Femur (tissue), 1 donor: ENCODE measurements at places on chromosomes 6 and 20.

- DNase-seq, result no peak
Observed at GRCh38 chr20:14855171-14855570, 517.8 kb upstream of the FLRT3 start.

DNA sequence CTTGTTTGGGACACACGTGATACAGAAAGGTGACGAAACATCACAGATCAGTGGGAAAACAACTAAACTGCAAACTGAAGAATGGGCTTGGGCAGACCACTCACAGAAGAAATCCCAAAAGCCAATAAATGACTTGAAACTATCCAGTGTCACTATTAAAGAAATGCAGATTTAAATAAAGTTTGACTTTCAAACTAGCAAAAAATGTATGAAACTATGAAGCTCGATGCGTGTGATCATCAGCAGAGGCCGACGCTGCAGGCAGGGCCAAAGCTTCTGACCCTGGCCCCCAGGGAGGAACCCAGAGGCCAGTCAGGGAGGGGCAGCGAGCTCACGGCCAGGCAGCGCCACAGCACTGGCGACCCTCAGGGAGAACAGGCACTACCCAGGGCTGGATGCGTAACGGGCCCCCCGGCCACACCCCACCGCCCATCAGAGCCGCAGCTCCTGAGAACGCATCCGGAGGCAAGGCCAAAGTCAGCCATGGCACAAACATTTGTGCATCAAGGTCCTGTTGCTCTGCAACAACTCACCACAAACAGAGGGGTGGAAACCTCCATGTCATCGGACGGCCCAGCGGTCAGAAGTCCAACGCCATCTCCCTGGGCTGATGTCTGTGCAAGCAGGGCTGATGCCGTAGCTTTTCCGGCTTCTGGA, 94.1 kb downstream of the YTHDF1 start:
- no peak for DNase-seq

GRCh38 chr6:73722318-73723060, 26.5 kb downstream of the CD109 start:
- no peak for DNase-seq

GRCh38 chr6:25835442-25836283, 3.8 kb upstream of the SLC17A1 start:
- DNase-seq, result peak; percentile 19

- no peak for DNase-seq
Observed at GRCh38 chr20:9889270-9889981, 50.5 kb upstream of the PAK5 start.

GRCh38 chr6:137248702-137249101, 29.5 kb upstream of the IFNGR1 start:
- DNase-seq, result no peak

DNA sequence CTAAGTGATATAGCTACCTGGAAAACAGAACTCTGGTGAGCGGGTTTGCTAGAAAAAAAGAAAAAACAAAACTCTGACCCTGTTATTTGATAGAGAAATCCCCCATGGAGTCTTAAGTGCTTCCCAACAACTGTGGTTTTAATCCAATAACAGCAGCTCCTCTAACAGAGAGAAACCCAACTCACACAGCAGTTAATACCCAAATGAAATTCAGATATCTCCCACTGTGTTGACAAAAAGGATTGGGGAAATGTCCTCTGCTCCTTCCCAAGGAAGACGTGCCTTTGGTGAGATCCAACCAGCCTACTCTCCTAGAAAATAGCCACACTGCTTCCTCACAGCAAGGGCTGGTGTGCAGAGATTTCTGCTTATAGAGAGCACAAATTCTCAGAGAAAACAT, 200.4 kb upstream of the FBXL4 start:
- DNase-seq, result no peak

DNA sequence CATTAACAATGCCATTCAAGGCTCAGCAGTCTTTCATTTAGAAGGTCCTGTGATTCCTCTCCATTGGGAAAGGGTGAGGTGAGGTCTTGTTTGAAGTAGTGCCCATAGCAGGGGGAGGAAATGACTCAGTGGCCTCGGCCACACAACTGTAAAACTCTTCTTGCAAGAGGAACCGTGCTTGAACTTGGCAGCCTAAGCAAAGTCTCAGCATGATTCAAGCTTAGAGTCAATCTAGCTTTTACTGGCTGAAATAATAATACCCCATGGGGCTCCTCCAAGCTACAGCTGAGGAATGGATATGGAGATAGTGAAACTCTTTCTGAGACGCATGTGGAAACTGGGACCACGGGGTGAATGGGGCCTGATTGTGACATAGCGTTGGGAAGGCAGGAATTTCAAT, 428.2 kb downstream of the BMP2 start:
- DNase-seq, result no peak

- no peak for DNase-seq
Observed at GRCh38 chr6:30100585-30101443, 12.1 kb downstream of the TRIM31 start.

DNA sequence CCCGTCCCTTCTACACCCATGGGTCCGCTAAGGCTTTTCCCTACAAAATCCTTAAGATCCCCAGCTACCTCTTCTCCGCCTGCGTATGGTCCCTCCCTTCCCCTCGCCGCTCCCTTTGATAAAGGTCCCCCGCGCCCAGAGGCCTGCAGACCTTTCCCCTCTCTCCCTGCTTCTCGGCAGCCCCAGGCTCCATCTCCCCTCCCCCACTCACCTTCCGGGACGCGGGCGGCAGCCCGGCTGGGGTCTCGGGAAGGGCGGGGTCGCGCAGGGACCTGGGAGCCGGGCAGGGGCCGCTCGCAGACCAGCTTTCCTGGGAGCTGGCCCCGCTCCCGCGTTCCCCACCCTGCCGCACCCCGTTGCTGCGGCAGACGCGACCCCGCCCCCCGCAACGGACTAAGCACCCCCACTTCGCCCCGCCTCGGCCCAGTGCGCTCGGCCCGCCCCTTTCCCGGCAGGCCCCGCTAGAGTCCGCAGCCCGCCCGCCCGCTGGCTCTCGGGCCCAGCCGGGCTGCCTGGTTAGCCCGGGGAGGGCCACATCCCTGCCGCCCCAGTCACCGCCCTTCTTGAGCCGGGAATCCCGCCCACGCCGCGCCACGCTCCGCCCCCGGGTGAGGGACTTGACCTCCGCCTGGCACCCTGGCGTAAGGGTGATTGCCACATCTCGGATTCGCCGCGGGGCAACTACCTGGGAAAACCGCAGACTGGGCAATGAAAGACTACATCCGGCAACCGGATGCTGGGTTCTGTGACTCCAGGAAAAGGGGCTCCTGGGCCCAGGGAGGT, at the start of gene FLOT1:
Gene FLOT1 (minus strand): TSS at position 372 of the 783 bp plus-strand sequence. CDS start 498 bp downstream, outside the sequence.
- DNase-seq, result peak; percentile 95
